ENCODE measurements at places on chromosomes 7 and 10.

- no peak for DNase-seq
Measured at GRCh38 chr7:120933475-120933874, 17.1 kb upstream of the ING3 start.

DNA sequence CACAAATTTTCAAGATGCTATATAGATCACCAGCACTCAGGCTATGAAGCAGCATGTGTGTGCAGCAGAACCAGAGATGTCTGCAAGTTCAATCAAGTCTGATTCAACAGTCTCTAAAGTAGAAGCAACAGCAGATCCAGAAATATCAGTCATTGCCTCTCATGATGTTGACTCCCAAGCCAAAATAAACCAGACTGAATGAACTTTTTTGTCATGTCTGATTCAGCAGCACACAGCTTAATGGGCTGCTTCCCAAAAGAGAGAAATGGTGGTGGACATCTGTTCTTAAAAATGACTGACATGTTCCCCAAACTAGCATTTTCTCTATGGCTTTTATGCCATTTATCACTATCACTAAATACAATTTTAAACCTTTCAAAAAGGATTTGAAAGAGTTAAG, 53.8 kb downstream of the TMEM26 start:
- DNase-seq = no peak

DNA sequence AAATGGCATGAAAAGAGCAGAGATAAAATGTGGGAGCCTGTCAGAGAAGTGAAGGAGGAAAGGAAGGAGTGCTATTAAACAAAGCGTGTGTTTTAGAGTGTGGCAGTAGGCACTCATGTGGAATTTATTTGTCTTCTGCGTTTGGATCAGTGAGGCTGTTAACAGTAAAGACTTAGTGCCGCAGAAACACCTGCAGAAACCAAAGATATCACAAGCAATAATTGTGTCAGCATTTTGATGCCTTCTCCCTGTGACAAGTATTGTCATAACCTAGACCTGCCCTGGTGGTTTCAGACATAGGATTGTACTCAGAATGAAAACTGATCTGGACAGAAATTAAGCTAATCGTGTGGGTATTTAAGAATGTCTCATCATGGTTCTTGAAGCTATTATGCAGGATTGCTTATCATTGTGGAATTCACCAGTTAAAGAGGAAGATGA, 191.0 kb downstream of the CAMK1D start:
- DNase-seq = peak; percentile 67

GRCh38 chr7:28032738-28033380, 147.7 kb downstream of the JAZF1 start:
- DNase-seq = no peak

DNA sequence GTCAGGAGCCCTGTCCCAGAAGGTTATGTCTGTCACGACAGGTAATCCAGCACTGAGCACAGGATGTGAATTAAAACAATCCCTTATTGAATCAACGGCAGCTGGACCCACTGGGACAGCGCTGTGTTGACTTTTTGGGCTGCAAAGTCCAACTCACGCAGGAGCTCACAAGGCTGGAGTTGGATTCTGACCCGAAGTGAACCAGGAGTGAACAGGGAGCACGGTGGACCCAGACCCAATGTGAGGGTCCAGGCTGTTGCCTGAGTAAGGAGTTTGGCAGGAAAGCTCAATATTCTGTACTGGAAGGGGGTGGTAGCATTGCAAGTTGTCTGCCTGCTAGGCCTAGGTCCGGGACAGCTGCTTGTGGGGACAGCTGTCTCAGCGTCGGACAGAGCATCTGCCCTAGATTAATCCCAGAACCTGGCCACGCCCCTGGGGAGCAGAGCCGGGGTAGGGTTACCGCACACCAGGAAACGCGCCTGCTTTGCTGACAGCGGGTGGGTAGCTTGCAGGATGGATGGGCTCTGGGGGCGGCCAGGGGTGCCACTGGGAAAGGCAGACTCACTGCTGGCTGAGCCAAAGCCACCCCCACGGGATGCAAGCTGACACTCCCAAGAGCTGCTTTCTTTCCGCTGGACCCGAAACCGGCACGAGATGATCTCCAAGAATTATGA, 24.0 kb downstream of the COL26A1 start:
- DNase-seq = no peak

GRCh38 chr7:43391518-43391917, 191.4 kb upstream of the STK17A start:
- DNase-seq = no peak

DNA sequence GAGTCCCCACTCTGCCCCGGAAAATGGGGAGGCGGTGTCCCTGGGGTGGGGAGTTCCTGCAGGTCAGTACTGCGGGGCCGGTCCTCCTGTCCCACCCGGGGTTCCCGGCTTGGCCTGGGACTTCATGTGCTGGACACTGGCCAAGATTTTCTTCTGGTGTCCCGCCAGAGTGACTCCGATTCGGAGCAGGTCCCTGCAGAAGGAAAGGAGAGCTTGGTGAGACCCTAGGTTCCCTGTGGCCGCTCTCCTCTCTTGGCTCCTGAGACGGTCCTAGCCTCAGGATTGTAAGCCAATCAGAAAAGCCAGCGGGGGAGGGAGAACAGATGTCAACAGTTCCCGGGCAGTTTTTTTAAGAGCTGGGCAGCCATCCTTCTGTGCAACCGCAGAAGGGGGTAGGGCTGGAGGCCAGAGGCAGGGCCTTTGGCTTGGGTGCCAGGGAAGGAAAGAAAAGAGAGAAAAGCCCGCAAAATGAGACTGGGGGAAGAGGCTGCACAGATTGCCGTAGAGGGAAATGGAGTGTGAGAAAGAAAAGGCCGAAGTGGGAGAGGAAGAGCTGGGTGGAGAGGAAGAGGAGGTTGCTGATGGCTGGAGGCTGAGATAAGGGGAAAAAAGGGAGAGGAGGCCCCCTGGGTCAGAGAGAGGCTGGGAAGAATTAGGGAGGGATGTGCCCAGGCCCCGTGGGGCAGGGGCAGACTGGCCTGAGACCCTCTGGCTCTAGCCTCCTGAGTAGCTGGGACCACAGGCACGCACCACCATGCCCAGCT, 23.7 kb downstream of the EPHB4 start:
- peak; percentile 55 for DNase-seq

DNA sequence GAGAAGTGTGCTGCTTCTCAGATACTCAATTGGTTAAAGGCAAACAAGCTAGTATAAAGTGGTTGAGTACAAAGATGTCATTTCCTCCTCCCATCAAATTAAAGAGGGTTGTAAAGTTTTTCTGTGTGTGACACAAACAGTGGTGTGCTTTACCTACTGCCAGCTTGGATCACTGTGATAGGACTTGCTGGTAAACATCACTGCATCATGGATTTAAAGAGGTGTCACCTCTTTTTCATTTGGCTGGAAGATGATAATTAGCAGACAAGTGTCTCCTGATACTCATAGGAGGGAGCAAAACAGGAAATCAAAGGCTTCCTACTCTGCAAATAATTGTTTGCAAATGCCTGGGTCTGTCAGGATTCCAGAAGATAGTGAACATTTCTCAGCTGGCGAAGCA, 200.5 kb downstream of the MDFIC start:
- DNase-seq = peak; percentile 68

DNA sequence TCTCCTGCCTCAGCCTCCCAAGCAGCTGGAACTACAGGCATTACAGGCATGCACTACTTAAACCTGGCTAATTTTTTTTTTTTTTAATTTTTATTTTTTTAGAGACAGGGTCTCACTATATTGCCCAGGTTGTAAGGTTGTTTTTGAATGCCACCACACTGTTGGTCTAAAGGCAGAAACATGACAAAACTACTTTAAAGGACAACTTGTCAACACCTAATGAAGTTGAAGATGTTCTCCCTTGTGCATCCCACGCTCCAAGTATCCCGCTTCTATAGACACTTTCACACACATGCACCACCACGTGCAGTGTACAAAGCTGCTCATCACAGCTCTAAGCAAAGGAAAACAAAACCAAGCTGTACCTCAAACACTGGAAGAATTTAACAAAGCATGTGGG, 226.4 kb downstream of the FGFR2 start:
- DNase-seq = no peak

- DNase-seq = no peak
Measured at GRCh38 chr10:126070476-126071215, 174.3 kb downstream of the FANK1 start.

DNA sequence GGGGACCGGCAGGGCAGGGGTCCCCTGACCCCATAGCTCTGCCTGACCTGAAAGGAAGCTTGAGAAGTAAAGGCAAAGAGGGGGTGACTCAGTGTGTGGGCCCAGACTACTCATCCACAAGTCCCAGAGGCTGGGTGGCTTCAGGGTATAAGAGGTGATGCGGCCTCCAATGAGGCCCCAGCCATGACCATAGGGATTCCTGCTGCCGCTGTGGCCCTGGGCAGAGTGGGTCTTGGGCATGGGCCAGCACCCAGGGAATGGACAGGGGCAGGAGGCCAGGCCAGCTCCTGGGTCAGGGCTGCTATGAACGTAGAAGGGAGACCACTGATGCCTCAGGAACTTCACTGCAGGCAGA, 64.4 kb upstream of the EBF3 start:
- no peak for DNase-seq

DNA sequence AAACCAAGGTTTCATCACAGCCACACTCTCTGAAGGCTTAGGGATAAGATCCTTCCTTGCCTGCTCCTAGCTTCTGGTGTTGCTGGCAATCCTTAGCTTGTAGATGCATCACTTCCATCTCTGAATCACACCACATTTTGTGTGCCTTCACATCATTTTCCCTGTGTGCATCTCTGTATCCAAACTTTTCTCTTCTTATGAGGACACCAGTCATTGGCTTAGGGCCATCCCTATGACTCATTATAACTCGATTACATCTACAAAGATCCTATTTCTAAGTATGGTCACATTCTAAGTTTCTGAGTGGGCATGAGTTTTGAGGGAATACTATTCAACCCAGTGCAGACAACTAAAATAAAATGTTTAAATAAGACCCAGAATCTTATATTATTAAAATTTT, 121.7 kb downstream of the C7orf25 start:
- no peak for DNase-seq

DNA sequence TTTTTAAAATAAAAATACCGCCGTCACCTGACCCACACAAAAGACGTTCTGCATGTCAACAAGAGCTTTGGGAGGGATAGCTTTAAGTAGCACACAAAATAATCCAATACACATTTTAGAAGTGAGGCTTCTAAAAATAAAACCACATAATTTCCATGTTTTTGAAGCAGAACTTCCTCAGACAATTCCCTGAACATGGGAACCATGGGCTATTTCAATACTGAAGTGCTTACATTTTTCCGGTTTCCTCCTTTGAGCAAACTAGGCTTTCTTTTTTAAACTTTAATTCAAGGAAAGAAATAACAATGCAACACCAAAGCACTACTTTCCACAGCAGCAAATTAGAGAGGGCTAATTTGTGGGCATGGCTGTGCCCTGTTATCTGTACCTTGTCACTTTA, 59.9 kb downstream of the ELMO1 start:
- DNase-seq = no peak

GRCh38 chr10:130171196-130171595, 35.0 kb downstream of the GLRX3 start:
- no peak for DNase-seq

- DNase-seq = peak; percentile 46
Measured at GRCh38 chr10:96395931-96396877, 37.4 kb upstream of the OPALIN start.

- DNase-seq = no peak
Measured at GRCh38 chr7:11548532-11548931, 283.5 kb downstream of the THSD7A start.

- DNase-seq = no peak
Measured at GRCh38 chr7:115479448-115479847, 551.1 kb downstream of the TFEC start.

- no peak for DNase-seq
Measured at GRCh38 chr7:45215601-45216062, 58.0 kb downstream of the RAMP3 start.

GRCh38 chr10:113264333-113265131, 288.3 kb upstream of the HABP2 start:
- DNase-seq = no peak

- DNase-seq = no peak
Measured at GRCh38 chr7:87480386-87480785, 4.9 kb upstream of the ABCB4 start.

- DNase-seq = no peak
Measured at GRCh38 chr10:132302421-132303310, 5.1 kb downstream of the STK32C start.

GRCh38 chr10:122530177-122530576, 30.4 kb upstream of the DMBT1 start:
- no peak for DNase-seq

- DNase-seq = no peak
Measured at GRCh38 chr7:2288503-2288902, 25.7 kb downstream of the SNX8 start.

DNA sequence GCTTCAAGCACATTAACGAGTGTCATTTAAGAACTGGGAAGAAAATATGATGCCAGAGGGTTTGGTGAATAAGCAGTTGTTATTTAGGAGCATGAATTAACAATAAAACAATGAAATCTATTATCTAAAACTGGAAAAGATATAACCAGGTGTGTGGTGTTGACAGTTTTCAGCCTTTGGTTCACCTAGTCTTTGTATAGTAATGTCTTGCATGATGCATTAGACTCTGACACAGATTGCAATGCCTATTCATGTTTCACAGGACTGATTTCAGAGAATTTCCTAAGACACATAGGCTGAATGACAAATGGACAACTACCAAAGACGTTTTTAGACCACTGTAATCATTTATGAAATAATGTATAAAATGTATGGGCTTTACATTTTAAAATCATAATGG, 135.1 kb upstream of the CAV2 start:
- no peak for DNase-seq

DNA sequence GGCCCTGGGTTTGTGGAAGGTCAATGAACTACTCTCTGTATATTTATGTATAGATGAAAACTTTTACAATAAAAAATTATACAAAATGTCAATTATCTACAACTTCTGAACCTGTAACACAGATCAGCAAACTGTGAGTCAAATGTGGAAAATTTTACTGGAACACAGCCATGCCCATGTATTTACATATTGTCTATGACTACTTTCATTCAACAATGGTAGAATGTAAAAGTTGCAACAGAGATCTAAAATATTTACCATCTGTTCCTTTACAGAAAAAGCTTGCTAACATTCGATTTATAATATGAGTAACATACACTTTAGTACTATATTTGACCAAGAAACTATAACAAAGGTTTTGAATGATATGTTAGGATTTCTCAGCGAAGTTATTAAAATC, 481.6 kb downstream of the PARD3 start:
- DNase-seq = no peak

- DNase-seq = no peak
Measured at GRCh38 chr7:11332865-11333228, 359.2 kb downstream of the PHF14 start.

DNA sequence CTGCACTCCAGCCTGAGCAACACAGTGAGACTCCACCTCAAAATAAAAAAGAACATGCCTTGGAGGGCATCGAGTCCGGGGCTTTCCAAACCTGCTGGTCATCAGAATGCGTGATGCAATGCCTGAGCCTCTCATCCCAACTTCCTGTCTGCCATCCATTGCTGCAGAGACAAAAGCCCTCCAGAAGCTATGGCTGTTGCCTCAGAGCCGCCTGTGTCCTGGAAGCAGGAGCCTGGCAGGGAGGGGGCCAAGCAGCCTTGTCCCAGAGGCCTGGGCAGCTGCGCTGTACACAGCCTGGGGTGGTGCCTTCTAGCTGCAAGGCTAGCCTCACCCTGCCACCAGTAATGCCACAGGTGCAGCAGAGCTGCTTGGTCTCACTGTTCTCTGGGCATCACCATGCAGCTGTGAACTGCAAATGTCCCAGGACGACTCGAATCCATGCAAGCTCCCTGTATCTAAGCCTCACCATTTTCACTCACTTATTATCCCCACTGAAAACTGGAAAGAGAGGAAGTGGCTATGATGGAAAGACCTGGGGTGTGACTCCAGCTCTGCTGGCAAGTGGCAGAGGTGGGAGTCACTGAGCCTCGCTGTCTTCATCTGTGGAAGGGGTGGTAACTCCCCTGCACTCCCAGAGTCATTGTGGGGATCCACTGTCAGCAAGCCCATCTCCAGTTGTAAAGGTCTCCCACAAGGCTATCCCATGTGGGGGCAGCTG, 7.0 kb downstream of the ALOX5 start:
- no peak for DNase-seq

Data from NCI-H510A treated with DMSO at 0.1 percent for 48 hours (cell line).